ENCODE measurements at places on chromosomes 4 and X.

GRCh38 chr4:26058537-26058936 lies 144.5 kb downstream of the SMIM20 start:
- peak; percentile 23 for DNase-seq

GRCh38 chr4:53919535-53919934 lies 144.9 kb downstream of the CHIC2 start:
- no peak for DNase-seq

GRCh38 chrX:105229146-105229545 lies 8.7 kb upstream of the TEX13A start:
- no peak for DNase-seq

GRCh38 chr4:164813554-164813953 lies 59.6 kb downstream of the SMIM31 start:
- no peak for DNase-seq

GRCh38 chr4:40617872-40618271 lies 11.8 kb downstream of the RBM47 start:
- no peak for DNase-seq

- no peak for DNase-seq
These were observed 240.6 kb upstream of the NOCT start for GRCh38 chr4:138774940-138775339.

DNA sequence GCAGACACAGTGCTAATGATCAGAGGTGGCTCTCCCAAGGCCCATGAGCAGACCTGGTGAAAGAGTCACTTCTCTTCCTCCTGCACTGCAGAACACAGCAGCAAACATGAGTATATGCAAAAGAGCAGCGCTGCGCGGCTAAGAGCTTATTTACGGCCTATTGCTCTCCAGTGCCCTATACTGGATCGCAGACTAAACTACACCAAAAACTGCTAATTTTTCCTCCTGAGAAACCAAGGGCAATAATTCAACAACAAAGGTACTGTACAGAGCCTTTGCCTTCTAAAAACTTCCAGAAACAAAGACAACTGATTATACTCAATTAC lies 702.5 kb downstream of the ARAP2 start:
- DNase-seq = no peak

- no peak for DNase-seq
These were observed 51.9 kb upstream of the INTU start for GRCh38 chr4:127580891-127581290.

- no peak for DNase-seq
These were observed 57.5 kb downstream of the PARM1 start for GRCh38 chr4:74990276-74990875.

- DNase-seq = peak; percentile 21
These were observed 60.2 kb upstream of the CBR4 start for GRCh38 chr4:169070071-169070894.

DNA sequence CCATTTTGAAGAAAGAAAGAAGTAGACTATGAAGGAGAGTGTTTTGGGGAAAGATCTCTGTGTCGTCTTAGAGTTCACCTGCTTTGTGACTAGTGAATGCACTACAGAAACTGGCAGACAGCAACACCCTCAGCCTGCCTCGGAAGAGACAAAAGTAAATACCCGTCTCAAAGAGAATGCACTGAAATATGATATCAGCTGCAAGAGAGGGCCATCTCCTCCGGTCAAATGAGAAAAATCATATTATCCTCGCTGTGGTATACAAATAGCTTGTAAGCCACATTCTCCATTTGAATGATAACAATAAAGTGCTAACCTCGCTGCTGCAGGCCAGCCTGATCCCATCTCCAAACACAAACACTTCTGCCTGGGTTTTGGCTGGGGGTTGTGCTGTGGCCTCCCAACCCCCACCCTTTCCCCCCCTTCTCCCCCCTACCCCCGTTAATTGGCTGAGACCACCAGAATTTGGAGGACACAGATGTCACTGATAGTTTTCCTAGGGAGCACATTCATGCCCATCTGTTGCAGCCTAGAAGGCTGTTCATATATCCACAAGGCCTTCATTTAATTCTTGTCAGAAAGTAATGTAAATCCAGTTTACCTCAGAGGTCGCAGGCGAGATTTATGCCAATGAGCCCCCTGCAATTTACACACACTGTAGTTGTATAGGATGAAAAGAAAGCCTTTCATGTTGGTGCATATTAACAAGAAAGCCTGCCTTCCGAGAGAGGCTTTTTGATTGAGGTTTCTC lies 46.3 kb downstream of the ALPK1 start:
- peak; percentile 14 for DNase-seq

DNA sequence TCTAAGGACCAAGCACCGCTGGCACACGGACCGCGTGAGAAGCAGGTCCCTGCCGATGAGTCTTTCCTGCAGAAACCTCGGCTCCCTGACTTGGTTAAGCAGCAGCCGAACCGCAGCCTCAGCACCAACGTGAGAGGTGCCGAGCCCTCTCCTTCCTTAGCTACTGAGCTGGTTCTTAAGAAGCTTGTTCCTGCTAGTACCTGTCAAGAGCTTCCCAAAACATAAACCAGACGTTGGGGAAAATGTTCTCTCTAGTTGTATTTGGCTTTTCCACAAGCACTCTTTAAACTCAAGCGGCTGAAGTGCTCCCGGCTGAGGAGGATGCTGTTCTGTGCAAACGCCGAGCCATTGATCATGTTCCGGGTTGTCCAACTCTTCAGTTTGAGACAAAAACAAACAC lies 29.3 kb upstream of the TLR3 start:
- DNase-seq = no peak

- DNase-seq = no peak
These were observed 104.4 kb upstream of the MAMLD1 start for GRCh38 chrX:150258463-150259430.

DNA sequence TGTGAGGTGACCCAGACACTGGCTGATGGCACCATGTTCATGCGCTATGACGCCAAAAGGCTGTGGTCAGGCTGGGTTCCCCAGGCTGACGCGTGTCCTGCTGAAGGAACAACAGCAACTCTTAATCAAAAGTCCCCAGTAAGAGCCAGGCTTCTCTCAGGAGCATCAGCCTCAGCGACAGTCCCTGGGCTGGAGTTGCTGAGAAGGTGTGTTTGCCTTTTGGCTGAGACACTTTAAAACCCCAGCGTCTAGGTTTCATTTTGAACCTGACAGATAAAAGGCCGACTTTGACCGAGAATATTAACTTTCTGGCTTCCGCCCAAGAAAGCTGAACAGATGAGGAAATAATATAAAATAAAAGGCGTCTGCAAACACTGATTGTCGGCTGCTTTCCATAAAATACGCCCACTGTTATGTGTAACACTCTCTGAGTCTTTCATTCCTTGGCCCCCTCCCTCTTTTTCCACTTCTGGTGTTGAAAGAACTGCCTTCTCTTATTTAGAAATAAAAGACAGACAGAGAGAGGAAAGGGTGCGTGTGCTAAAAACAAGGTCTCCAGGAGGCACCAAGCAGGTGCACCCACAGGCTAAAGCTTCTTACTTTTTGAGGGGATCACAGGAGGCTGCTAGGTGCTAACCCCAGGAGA lies 373.6 kb downstream of the MID1IP1 start:
- DNase-seq = peak; percentile 81

DNA sequence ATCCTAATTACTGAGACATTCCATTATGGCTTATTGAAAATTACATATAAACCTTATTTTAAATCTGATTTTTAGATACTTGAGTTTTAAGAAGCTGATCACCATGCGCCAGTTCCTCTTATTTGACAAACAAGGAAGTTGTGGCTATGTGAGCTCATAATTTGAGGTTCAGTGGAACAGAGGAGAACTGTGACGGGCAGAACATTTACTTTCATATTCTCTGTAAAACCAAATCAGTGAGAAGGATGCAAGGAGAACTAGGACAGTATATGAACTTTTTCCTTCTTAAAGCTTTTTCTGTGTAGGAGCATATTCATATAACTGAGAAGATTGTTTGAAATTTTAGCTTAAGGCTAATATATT lies 25.3 kb downstream of the STIM2 start:
- DNase-seq = no peak

DNA sequence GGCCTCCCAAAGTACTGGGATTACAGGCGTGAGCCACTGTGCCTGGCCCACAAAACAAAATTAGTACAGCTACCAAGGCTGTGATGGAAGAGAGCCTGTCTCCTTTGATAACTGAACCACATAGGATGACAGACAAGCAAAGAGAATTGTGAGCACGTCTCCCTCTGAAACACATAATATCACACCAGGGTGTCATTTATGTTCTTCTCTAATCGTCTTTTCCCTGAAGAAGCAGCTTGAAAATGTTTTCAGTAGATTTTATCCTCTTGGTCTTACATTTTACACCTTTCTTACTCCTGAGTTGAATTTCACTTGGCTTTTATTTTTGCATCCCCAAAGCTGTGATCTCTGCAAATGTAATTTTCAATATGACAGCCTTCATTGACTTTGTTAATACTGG lies 67.8 kb downstream of the TENM3 start:
- no peak for DNase-seq

DNA sequence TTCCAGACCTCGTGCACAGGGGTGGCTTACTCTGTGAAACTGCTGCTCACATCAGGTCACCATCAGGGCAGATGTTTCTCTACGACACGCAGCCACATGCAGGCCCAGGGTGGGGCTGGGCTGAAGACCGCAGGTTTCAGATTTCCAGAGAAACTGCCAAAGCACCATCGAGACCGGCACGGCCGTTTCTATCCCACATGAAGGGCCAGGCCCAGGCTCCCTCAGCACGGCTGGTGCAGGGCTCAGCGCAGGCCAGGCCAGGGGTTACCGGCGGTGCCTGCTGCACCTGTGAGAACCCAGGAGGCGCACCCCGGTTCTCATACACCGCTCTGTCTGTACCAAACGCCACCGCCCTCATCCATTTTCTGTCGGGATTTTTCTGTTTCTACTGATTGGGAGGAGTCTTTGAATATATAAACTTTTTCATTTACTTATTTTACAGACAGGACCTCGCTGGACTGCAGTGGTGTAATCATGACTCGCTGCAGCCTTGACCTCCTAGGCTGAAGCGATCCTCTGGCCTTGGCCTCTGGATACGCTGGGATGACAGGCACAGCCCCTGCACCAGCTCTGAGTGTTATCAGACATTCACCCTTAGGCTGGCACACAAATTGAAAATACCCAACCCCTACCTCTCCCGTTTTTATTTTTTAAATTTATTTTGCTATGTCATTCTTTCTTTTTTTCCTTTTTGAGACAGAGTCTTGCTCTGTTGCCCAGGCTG lies 17.1 kb downstream of the CTBP1 start:
- no peak for DNase-seq

GRCh38 chr4:88735564-88735963 lies 37.9 kb upstream of the NAP1L5 start:
- no peak for DNase-seq

GRCh38 chr4:143380629-143381028 lies 44.0 kb downstream of the GAB1 start:
- no peak for DNase-seq

DNA sequence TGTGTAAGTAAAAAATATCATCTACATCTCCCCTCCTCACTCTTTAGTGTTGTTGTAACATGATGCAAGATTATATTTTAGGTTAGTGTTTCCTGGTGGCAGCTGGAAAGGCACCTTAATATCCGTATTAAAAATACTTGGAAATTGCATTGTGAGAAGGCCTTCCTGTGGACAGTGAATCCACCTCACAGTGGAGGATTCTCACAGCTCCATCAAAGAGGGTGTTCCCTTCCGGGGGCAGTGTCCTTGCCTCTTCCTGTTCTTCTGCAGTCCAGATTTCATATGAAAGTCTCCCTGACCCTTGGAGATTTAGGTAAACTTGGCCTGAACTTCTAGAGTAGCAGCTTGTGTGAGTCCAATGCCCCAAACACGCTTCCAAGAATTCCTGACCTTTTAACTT lies 29.9 kb upstream of the GAB1 start:
- DNase-seq = no peak

- no peak for DNase-seq
These were observed 42.0 kb downstream of the IRF2 start for GRCh38 chr4:184432127-184432922.

DNA sequence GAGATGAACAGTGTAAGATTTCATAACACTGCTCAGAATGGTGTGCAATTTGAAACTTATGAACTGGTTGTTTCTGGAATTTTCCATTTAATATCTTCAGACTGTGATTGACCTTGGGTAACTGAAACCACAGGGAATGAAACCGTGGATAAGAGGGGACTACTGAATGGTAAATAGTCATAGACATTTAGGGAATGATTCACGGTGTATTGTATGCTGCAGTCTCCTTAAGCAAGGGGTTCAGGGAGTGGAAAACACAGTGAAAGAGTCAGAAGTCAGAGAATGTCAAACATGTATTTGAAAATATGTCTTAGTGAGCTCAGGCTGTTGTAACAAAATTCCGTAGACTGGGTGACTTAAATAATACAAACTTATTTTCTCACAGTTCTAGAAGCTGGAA lies 398.2 kb upstream of the DIPK2B start:
- DNase-seq = no peak

GRCh38 chrX:19579485-19579884 lies 64.2 kb upstream of the MAP3K15 start:
- DNase-seq = no peak

DNA sequence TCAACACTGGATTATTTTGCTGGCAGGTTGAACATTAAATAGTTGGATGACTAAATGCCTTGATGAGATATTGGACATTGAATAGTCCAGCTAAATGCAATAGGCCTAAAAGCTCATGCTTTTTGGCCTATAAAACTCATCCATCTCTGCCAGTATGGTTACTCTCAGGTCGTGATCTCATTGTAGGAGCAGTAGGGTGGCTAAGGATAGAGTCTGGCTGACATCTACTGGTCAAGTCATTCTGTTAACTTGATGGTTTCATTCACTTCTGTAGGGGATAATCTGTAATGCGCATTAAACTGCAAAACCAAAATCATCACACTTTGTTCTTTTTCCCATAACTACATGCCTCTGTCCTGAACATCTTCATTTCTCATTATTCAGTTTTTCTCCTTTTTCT lies 227.0 kb downstream of the DKK2 start:
- peak; percentile 39 for DNase-seq

DNA sequence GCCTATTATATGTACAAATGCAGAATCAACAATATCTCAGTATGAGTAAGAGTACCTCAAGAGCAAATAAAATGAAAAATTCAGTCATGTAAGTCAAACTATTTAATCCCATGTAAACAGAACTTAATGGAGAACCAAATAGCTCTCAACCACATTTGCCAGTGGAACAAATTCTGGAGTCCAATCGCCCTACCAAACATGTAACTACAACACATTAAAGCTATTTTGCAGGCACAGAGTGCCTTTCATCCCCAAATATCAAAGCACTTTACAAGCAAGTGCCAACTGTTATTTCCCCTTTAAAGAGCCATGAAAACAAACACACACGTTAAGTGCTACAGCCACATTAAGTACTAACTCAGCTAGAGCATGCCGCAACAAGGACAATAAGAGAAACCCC lies 51.3 kb downstream of the PCDH19 start:
- DNase-seq = no peak

- no peak for DNase-seq
These were observed 11.7 kb downstream of the MFAP3L start for GRCh38 chr4:170014359-170015011.
